Muscle of arm (tissue), 14 donors: ENCODE measurements at places on chromosomes 6 and 20.

DNA sequence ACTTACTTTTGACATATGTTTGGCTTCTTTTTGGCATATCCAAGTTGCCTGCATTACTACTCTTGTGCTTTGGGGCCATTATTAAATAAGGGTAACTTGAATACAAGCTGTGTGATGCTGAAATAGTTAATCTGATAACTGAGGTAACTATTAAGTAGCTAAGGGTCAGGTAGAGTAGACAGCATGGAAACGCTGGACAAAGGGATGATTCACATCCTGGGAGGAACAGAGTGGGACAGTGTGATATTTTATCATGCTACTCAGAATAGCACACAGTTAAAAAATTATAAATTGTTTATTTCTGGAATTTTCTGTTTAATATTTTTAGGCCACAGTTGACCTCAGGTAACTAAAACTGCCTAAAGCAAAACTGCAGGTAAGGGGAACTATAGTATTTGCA is 483.9 kb downstream of the RFPL4B start:
- no peak for DNase-seq

DNA sequence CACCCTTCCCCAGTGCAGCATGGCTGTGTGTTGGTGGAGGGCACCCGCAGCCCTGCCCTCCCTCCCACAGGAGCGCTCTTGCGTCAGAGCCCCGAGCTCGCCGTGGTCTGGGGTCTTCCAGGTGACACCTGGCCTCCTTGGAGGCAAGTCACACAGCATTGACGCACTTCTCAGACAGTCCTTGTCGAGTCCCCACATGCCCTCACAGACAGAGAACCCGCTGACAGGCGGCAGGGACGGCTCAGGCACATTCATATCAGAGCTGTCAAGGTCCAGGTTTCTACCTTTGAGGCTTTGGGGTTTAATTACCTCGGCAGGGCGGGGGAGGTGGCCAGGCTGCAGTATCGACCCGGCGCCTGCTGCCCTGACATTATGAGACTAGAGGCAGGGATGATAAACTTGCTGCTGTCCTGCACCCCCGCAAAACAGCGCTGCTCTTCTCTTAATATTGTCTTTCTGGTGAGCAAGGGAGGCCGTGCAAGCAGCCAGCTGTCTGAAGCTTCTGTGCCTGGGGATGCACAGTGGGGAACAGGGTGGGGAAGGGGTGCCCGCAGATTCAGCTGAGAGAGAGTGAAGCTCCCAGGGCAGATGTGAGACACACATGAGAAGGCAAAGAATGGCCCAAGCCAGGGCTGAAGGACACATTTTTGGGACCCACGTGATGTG is 4.7 kb downstream of the NPEPL1 start:
- DNase-seq = no peak

GRCh38 chr6:63099772-63100459 is 111.4 kb upstream of the FKBP1C start:
- DNase-seq = no peak

DNA sequence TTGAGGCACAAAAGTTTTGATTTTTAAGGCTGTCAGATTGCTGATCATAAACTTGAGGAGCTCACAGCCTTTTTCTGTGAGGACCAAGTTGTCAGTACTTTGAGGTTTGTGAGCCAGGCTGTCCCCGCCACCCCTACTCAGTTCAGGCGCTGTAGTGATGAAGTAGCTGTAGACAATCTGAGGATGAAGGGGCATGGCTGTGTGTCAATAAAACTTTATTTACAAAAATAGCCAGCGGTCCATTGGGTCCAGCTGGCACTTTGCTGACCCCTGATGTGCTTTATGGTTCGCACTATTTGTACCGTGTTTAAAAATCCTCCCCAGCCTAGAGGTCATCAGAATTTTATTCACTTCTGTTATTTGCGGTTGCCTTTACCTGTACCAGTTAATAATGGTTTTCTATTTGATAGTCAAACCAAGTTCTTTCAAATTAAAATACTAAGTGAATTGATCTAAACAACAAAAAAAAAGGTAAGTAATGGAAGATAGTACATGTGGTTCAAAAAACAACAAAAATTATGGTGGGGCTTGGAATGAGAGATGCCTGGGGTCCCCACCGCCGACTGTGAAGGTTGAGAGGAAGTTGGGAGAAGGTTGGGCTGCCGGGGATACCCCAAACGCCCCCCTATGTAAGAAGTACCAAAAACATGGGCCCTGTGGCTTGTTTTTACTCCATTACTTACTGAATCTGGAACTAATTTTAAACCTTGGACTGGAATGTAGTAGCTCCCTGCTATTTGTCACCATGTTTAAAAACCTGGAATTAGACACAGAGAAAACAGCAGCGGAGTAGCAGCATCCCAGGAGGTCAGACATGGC is 123.6 kb downstream of the SYCP2 start:
- no peak for DNase-seq

GRCh38 chr6:81331526-81331925 is 421.0 kb downstream of the TENT5A start:
- DNase-seq = no peak
